ENCODE measurements at places on chromosomes 16 and 17.
A peak's percentile ranks its signal among the peaks of the same experiment; 100 is the strongest.

DNA sequence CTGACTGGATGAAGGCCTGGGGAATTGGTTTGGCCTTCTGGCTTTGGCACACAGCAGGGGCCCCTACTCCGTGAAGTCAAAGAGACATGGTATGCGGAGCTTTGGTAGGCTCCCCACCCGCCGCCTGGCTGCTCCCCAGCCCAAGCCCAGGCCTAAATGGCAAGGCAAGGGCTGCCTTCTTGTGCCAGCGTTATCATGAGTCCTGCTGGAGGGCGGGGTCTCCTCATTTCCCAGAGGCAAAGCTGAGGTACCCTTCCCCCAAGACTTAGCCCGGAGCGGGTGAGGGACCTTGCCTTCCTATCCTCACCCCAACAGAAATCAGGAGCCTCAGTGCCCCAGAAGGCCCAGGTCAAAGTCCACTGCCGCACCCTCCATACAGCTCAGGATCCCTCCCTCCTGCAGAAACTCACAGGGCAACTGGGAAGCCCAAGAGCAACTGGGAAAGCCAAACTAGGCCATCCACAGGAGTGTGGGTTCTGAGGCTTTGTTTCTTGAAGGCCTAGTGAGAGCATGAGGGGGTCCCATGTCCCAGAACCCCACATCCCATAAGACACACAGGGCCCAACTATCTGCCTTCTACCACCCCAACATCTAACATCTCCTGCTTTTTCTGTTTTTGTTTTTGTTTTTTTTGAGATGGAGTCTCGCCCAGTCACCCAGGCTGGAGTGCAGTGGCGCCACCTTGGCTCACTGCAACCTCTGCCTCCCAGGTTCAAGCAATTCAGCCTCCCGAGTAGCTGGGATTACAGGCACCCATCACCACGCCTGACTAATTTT lies 9.3 kb downstream of the PGAP3 start:
- no peak for DNase-seq

DNA sequence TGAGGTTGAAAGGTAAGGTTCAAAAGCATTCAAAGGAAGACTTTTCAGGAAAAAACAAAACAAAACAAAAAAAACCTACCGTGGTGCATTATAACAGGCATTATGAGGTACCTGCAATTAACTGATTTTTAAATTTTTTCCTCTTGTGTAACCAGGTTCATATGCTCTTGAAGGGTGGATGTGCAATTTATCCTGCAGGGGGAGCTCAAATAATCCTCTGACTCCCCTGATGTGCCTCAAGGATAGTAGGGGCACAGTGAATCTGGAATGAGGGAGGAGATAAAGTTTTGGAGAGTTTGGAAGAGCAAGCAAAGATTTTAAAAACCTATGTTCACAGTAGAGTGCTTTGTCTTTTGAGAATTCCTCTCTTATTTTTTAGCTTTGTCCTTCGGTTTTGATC lies 1349.4 kb downstream of the CDH8 start:
- DNase-seq: no peak

GRCh38 chr17:77266213-77266612 lies 125.4 kb downstream of the SEC14L1 start:
- DNase-seq: no peak

DNA sequence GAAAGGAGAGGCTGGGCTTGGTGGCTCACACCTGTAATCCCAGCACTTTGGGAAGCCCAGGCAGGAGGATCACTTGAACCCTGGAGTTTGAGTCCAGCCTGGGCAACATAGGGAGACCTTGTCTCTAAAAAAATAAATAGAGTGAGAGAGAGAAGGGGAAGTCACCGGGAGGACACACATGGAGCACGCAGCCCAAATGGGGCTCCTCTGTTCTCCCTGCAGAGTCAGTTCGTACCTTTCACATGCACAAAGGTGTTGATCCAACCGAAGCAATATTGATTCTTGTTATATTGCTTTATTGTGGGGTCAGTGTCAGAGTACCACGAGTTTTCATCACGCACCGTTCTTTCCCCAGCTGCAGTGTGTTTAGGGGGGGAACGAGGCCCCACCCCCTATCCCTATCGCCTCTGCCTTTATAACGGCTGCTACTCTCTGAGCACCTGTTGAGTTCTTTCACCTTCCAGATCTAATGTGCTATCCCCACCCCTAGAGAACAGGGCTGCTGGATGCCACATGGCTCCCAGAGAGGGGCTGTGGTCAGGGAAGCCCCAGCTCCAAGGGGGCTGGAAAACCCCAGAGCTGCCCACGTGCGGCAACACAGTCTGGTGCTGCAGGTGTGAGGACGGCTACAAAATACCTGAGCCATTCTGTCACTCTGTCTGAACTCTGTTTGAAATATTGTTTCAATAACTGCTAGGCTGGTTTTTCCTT lies 1.0 kb upstream of the TMEM235 start:
- DNase-seq: no peak

- no peak for DNase-seq
Observed at GRCh38 chr17:7880076-7880868, 8.3 kb upstream of the CHD3 start.

- no peak for DNase-seq
Observed at GRCh38 chr17:9371019-9371418, 204.6 kb downstream of the STX8 start.

GRCh38 chr16:49750341-49751000 lies 105.4 kb downstream of the ZNF423 start:
- no peak for DNase-seq

GRCh38 chr17:17468217-17469010 lies 8.4 kb upstream of the MED9 start:
- no peak for DNase-seq

DNA sequence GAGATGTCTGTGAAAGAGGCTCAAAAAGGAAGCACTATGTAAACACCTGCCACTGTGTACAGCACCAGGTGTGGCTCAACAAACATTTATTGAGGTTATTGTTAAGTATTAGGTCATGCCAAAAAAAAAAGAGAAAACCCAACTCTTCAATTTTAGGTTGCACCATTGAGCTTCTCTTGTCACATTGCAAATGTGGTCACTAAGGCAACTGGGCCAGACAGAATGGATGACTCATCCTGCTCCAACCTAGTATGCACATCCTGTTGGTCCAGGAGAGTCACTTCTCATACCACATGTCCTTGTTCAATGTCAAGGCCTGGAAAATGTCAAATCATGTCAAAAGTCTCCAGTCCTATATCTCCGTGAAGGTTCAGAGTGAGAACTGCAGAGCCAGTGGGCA lies 25.0 kb downstream of the HOXB1 start:
- DNase-seq: no peak

GRCh38 chr17:38533866-38534497 lies 71.8 kb downstream of the SRCIN1 start:
- DNase-seq: no peak

- no peak for DNase-seq
Observed at GRCh38 chr16:72394526-72394925, 222.6 kb upstream of the PMFBP1 start.

GRCh38 chr16:66002601-66003000 lies 363.9 kb upstream of the CDH5 start:
- DNase-seq: no peak

GRCh38 chr16:30527635-30528178 lies 1.3 kb upstream of the ZNF768 start:
- no peak for DNase-seq

DNA sequence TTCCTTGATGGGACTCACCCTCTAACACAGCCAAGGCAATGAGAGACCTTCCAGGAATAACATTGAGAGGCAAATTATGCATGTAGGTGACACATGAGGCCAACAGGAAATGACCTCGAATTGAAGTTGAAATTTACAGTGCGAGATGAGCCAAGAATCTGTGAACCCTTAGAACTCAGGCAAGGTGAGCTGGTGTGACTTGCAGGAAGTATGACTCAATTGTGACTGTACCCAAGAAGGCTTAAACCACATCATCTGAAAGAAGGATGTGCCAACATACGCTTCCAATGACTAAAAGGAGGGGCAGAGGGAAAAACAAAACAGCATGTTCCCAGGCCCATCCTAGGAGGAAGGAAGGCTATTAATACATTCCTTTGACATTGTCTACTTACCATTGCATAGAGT lies 44.8 kb downstream of the PITPNC1 start:
- no peak for DNase-seq

DNA sequence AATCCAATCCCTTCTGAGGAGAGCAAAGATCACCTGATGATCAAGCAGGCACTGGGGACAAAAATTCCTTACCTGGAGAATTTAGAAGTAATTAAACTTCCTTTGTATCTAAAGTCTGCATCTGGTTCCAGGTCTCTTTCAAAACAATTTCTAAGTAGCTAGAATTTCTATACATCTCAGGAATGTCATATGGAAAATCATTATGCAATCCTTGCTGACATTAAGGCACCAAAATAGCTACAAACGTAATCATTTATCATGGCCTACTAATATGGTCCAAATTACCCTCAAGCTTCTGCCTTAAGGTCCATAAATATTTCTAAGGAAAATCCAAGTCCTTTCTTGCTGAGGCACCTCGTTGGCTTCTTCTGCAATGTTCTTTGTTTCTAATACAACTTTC lies 32.9 kb upstream of the YPEL2 start:
- no peak for DNase-seq

- no peak for DNase-seq
Observed at GRCh38 chr16:23110257-23110899, 38.9 kb downstream of the USP31 start.

DNA sequence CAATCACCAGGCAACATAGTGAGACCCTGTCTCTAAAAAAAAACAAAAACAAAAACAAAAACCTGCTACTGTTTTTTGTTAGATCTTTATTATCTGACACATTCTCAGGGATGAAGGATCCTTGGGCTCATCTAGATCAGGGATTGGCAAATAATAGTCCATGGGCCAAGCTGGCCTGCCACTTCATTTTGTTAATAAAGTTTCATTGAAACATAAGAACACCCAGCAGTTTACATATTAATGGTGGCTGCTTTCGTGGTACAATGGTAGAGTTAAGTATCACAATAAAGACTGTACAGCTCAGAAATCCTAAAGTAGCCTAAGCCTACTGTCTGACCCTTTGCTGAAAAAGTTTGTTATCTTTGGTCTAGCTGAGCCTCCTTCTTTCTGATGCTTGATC lies 32.9 kb upstream of the CLEC18A start:
- no peak for DNase-seq

DNA sequence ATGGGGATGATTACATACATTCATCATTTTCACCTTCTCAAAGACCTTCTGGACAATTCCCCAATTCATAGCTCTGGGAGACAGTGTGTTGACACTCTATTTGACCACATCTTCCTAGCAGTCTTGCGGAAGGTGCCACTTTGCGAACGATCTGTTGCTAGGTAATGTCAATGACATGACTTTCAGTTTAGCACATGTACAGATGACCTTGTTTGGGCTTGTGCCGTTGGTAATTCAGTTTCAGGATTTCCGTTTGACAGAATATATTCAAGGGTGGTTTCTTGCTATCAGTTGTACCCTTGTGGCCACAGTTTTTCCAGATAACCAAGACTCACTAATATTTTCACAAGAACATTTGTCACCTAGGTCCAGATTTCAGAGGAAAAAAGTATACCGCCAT lies 478.2 kb downstream of the WWOX start:
- DNase-seq: no peak

- peak; percentile 5 for DNase-seq
Observed at GRCh38 chr17:48711128-48711527, 11.2 kb downstream of the PRAC1 start.

DNA sequence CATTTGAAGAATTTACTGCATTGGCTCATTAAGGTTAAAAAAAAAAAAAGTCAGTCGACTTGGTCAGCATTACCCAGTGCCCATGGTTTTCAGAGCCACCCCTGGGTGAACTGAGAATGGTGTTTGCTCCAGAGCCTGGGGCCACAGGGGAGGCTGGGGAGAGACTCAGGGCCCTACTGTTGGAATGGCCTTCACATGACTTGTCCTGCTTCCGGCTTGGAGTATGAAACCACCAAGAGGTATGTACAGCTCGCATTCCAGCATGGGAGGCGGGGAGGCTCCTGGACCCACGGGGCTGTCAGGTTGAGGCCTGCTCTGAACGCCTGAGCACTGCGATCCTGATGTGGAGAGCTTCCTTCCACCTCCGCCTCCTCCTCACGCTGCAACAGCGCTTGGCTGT lies 36.8 kb downstream of the MSI2 start:
- peak; percentile 23 for DNase-seq

GRCh38 chr16:14057878-14058382 lies 13.2 kb upstream of the MRTFB start:
- DNase-seq: no peak

DNA sequence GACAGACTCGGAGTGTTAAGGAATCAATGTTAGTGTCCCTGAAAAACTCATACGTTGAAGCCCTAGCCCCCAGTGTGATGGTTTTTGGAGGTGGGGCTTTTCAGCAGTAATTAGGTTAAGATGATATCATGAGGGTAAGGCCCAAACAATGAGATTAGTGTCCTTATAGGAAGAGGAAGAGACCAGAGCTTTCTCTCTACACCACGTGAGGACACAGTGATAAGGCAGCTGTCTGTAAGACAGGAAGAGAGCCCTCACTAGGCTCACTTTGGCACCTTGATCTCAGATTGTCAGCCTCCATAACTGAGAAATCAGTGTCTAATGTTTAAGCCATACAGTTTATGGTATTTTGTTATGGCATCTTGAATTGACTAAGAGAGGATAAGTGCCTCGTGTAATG lies 403.2 kb downstream of the NPIPA7 start:
- no peak for DNase-seq

- DNase-seq: peak; percentile 83
Observed at GRCh38 chr16:87550495-87550961, 51.8 kb upstream of the JPH3 start.

DNA sequence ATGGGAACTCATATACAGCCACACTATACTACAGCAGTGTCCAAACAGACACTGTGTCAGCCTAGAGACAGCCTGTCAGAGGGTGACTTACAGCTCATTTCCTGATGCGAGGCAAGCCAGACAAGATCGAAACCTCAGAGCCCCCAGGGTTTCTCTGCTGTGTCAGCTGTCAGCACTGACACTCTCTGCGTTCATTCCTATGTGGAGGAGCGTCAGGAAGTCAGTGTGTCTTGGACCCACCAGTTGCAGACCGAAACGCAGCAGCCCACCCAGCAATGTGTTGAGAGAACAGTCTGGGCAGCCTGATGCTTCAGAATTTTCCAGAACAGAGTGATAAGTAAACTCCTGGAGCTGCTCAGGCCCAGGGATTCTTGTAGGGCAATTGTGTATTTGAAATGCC lies 20.6 kb upstream of the MAPT start:
- DNase-seq: no peak

All from HuH-7 (cell line).